ENCODE measurements at places on chromosomes 16 and 17.

DNA sequence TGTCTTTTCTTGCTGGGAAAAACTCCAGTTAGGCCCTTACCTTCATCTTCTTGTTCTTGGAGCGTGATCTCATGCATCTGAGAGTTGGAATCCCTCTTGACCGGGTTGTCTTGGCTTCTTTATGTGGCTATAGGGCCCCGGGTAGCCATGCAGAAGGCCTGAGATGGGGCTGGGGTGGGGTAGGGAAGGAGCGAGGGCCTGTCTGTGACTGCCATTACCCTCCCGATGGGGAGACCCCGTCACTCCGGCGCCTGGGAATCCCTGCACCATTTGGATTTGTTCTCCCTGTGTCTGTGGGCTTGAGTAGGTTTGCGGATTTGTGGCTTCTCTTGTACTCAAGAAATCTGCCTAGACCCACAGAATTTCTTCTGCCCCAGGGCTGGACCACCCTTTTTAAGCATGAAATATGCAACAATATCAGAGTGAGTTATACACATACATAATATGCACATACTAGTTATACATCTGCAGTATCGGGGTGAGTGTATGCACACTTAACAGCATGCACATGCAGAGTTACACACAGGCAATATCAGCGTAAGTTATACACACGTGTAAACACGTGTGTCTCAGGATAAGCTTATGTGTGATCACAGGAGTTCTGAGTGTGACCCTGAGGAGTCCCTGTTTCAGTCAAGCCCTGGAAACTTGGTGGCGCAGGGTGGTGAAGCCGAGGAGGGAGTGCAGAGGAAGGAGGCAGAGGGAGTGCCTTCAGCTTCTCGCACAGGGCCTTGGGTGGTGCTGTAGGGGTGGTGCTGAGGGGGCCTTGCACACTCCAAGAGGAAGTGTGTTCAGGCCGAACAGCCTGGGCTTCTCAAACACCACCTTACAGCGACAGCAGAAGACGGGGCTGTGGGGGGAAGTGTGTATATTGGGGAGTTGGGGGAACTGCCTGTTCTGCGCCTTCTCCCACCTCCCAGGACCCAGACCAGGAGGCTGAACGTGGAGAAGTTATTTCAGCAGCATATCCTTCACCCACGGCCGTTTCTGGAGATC is 18.5 kb downstream of the CCDC42 start:
- no peak for DNase-seq

DNA sequence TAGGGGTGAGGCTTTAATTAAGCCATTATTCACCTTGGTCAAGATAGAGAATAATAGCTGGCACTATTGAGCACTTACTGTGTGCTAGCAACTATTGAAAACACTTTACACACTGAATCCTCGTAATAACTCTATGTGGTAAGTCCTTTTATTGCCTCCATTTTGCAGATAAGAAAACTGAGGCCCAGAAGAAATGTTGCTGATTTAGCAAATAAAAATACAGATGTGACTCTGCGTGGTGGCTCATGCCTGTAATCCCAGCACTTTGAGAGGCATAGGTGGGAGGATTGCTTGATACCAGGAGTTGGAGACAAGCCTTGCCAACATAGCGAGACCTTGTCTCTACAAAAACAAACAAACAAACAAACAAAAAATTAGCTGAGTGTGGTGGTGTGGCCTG is 19.4 kb downstream of the OTOA start:
- DNase-seq: no peak

GRCh38 chr16:31092330-31092729 is 2.3 kb downstream of the VKORC1 start:
- peak; percentile 53 for DNase-seq

- no peak for DNase-seq
Observed at GRCh38 chr17:78290721-78291120, 59.3 kb downstream of the TMEM235 start.

- no peak for DNase-seq
Observed at GRCh38 chr16:24748242-24748641, 18.8 kb downstream of the TNRC6A start.

GRCh38 chr17:63827801-63828221 is 348 bp upstream of the FTSJ3 start:
- DNase-seq: no peak

- DNase-seq: no peak
Observed at GRCh38 chr17:44581868-44582267, 24.6 kb downstream of the FZD2 start.

GRCh38 chr16:82700541-82701235 is 73.9 kb downstream of the CDH13 start:
- DNase-seq: no peak

GRCh38 chr17:35743626-35744328 is 9.3 kb downstream of the GAS2L2 start:
- DNase-seq: no peak

DNA sequence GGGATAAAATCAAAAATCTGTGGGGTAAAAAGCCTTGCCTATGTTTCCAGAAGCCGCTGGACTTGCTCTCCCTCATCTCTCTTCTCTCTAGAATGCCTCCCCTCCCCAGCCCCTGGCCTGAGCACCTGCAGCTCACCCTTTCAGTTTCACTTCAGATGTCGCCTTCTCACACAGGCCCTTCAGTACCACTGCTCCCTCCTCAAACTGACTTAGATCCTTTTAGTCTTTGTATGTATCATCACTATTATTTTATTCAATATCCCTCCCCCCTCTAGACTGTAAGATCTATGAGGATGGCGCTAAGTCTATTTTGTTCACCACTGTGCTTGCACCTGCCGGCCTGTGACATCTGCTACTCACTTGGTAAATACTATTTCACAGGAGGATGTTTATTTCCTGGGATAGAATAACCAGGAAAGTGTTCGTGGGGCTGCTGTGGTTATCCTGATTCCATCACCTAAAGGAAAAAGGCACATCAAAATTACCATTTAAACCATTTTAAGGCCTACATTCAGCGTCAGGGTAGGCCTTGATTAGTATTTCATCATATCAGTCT is 122.3 kb downstream of the MRTFB start:
- no peak for DNase-seq

DNA sequence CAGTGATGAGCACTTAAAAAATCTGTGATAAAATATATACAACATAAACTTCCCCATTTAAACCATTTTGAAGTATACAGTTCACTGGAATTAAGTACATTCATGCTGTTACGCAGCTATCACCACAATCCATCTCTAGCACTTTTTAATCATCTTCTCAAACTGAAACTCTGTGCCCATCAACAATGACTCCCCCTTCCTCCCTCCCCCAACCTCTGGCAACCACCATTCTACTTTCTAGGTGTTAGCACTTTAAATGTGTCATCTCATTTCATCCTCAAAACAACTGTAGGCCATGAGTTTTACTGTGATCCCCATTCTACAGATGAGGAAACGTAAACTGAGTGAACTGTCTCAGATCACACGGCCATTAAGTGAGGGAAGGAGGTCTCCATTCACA is 13.8 kb upstream of the TMEM98 start:
- DNase-seq: no peak

DNA sequence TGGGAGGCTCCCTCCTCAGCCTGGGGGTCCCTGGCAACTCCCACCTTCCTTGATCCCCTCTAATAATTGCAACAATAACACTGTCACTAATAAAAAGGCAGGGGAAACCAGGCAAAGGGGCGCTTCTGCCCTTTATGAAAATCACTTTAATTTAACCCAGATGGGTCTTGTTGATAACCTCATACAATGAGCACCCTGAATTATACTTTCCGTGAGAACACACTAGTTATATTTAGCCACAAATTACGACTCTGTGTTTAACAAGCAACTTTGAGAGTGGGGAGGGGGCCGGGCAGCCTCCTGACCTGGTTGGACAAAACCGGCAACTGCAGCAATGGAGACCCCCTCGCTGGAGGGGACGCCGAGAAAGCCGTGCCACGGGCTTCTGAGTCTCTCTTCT is 5.7 kb upstream of the BAHCC1 start:
- no peak for DNase-seq

- DNase-seq: no peak
Observed at GRCh38 chr16:24789881-24790280, 55.9 kb upstream of the SLC5A11 start.

- DNase-seq: no peak
Observed at GRCh38 chr17:77002103-77003045, 134.2 kb downstream of the MGAT5B start.

- DNase-seq: no peak
Observed at GRCh38 chr17:57678393-57678792, 66.7 kb downstream of the CCDC182 start.

GRCh38 chr17:40153603-40154236 is 13.4 kb downstream of the CASC3 start:
- no peak for DNase-seq

Measured in posterior cingulate gyrus (tissue), 11 donors.